Activated naive CD4-positive, alpha-beta T cell treated with anti-CD3 and anti-CD28 coated beads, Interleukin-2, amount 50 U/mL, for 16 hours (primary cell): ENCODE measurements at places on chromosomes 3 and 15.

DNA sequence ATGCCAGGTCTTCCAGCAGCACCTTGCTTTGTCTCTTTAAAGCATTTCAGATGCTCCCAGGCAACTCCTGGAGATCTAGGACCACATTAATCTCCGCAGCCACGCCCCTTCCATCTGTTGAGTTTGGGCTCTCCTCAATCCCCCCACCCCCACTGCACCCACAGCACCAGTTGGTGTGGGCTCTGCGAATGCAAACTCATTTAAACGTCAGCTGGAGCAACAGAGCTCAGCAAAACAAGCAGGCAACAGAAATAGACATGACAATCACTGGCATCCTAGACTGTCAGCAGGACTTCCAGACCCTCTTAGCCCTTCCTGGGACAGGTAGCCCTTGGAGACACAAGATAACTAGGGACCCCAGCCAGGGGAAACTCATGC lies 106.9 kb downstream of the LSM3 start:
- DNase-seq, result no peak

GRCh38 chr3:73663495-73663894 lies 38.8 kb upstream of the PDZRN3 start:
- no peak for DNase-seq

DNA sequence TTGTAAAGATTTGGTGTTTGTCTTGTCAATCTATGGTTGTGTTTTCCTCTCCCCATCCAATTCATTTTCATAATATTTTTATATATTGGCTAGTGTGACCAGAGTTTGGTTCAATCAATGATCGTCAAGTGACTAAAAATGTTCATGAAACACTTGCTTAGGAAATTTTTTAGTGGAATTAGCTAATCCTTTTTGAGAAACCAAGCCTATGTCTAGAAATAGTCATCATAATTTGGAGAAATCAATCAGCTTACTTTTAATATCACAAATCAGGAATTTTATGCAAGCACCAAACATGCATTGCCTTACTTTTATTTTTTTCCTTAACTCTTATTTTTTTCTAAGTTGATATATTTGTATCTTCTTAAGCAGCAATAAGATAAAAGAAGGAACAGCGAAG lies 403.1 kb upstream of the TBL1XR1 start:
- DNase-seq, result no peak

DNA sequence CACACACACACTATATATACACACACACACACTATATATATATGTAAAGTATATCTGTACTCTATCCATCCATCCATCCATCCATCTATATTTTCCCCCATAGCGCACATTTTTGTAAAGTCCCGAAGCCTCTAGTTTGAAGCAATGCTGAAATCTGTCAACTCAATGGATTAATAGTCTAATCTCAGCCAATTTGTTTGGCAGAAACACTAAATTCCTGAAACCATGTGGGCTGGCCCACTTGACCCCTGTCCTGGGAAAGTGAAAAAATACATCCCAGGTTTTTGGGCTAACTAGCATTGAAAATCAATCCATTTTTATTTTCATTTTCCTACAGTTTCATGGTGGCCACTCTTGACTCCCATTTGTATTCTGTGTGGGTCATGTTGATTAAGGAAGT lies 166.7 kb downstream of the SLCO3A1 start:
- no peak for DNase-seq

DNA sequence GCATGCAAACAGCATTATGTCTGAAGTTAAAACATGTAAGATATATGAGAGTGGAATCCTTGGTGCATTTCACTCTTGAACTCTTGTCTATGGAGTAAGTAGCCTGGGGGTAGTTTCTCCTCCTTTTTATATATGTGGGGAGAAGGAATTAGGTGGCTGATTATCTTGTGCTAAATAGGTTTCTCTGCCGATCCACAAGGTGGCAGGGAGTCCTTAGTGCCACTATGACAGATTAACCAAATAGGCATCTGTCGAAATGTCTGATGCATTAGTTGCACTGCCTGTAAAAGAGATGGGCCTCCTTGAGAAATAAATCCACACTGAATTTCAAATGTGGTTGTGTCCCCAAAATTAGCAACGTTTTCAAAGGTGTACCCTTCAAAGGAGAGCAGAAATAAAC lies 170.1 kb downstream of the CNTN4 start:
- DNase-seq, result no peak

DNA sequence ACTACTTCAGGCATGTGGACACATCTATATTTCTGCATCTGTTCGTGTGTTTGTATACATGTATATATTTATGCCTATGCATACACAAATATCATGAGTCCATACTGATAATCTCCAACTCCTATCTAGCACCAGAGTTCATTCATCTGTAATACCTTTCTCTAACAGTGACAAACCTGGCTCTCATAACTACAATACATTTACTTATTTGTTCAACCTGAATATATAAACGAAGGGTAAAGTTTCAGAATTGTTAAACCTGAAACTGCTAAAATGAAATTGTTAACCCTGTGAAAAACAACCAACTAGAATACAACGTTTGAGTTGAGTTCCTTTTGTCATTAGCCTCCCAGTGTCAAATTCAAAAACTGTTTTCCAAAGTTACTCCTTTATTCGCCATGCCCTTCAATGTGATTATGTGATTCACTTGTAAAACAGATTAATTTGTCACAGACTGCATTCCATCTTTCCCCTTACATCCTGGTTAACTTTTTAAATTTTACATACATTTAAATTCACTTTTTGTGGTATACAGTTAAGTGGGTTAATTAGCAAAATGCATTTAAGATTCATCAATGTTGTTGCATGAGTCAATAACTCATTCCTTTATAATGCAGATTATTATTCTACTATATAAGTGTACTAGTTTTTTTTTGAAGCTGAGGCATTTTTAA lies 58.5 kb downstream of the PIK3R4 start:
- DNase-seq, result no peak

DNA sequence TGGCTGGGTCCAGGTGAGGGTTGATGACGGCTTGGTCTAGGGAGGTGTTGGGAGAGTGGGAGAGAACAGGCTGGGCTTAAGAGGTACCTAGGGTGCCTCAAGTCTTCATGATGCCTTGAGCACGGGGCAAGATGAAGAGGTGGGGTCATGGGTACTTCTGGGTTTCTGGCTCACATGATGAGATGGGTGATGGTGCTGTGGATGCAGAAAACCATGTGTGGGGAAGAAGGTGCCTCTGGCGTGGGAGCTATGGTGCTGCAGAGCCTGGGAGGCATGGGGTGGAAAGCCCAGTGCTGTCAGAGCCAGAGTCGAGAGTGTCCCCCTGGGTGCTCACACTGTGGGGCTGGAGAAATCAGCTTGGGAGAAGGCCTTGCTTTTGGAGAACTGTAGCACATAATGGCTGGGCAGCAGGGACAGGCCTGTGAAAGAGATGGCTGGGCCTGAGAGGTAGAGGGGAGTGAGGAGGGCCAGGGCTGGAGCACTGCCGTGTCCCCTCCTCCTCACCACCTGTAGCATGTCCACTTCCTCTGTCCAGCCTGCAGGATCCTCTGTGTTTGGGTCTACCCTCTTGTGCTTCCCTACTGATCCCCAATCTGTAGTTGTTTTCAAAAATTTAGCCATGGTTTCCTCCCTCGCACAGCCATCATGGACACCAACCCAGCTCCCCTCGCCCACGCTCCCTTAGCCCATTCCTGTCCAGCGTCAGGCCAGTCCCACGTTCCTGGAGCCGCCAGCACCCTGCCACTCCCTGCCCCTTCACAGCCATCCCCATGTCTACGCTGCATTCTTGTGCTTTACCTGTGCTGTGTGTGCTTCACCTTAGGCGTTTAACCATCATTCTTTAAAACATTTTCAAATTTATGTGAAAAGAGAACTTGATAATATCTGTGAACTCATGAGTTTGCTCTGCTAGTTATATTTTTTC lies 132.0 kb downstream of the EEFSEC start:
- no peak for DNase-seq

DNA sequence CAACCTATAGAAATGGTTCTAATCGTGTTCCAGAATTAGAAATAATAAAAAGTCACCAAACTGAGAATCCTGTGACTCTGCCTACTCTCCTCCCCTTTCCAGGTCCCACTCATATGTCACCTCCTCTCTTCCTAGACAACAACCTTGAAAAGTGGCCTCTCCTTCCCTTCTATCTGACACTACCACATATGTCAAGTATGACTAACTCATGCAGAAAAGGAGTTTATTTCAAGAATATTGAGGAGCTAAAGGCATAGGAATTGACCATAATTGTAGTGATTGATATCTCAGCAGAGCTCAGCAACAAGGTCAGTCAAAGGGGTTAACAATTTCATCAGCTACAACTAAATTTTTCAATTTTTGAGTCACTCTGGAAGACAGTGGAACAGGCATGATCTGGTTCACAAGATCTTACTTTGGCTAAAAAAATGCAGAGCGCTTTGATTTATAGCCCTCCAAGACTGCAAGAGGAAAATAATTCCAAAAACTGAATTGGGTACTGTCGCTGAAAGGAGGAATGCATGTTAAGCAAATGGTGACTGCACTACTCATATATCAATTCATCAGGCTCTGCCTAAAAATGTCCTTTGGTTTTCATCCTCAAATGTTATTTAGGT lies 160.6 kb upstream of the ARHGEF26 start:
- no peak for DNase-seq

- DNase-seq, result no peak
Observed at GRCh38 chr3:122689587-122689986, 8.9 kb downstream of the PARP14 start.

DNA sequence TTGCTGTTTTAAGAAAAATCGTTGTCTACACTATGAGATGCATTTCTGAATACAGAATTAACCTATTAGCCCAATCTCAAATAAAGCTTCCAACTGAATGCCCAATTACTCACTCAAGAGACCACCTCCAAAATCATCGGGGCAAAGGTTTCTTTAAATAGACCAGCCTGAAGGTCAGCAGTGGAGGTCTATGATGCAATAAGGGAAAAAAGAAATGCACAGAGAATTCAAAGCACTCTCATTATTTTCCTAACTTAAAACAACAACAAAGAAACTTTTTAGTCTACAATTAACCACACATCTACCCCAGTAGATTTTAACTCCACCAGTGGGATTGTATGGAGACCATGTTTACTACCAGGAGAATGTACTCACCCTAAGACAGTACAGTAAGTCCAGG lies 657.7 kb upstream of the CCDC54 start:
- no peak for DNase-seq

DNA sequence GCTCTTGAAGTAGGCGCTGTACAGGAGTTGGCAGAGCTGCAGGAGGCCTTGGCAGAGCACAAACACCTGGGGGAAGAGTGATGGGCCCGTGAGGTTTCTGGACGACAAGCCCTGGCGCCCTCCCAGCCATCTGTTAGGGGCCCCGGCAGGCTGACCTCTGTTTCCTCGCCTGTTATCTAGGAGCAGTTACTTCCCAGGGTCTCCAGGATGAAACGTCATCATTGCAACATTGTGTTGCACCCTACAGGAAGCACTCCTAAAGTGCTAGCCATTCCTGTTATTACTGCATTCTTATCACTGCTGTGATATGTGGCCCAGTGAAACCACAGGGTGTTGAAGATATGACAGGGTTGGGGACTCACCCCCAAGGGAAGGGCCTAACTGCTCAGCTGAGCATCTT lies 50.2 kb downstream of the SLCO2A1 start:
- DNase-seq, result no peak

DNA sequence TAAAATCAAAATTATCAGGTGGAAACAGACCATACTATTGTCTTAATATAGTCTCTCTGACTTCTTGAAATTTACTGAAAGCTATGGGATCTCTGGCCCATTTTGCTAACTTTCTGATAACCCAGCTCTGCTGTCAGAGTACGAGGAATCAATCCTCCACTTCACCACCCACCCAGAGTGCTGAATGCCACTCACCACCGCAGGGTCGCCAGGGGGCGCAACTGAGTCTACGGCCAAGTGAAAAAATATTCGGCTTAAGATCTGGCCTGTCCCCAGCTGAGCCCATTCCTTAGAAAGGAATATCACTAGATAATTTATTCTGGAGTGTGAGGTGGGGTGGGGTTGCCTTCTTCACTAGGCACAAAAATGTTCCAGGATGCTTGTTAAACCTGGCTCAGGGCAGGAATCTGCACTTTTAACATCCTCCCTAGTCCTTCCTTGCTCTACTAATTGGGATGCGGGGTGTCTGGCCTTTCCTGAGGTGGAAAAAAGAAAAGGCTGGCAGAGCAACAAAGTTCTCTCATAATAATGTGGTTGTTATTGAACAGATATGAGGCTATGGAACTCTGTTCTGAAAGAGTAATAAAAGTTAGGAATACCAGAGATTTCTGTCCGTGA lies 520.6 kb downstream of the MFSD1 start:
- DNase-seq, result no peak

DNA sequence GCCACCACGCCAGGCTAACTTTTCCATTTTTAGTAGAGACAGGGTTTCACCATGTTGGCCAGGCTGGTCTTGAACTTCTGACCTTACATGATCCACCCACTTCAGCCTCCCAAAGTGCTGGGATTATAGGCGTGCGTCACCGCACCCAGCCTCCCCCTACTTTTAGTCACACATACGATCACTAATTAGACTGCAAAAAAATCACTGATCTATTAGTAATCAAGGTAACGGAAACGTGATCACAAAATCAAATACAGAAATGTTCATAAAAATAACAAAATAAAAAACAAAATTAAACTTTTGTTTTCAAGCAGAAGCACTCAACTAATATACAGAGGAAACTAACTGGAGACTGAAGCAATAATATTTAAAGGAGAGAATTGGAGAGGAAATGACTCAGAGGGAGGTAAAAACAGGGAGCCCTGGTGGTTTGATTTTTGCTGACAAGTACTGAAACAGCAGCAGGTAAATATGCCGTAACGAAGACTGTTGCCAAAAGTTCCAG lies 4.6 kb downstream of the WDR53 start:
- no peak for DNase-seq

- no peak for DNase-seq
Observed at GRCh38 chr3:115623044-115623868, at the start of gene GAP43. Gene GAP43 (plus strand): TSS chr3:115623510. CDS start chr3:115623690, 180 bp downstream.

DNA sequence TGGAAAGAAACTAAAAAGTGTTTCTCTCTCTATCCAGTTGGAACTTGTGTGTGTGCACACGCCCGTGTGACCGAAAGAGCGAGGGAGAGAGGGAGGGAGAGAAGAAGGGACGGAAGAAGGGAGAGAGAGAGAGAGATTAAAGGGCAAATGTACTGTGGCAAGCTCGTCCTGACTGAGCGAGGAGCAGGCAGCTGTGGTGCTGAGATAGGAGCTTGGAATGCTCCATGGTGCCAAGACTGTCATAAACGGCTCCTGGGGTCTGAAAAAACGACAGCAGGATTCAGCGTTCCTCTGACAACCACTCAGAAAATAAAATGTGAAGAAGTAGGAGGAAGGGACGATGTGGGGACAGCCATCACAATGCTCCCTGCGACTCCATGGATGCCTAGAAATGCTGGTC lies 276.0 kb downstream of the SV2B start:
- no peak for DNase-seq

GRCh38 chr15:66603301-66604179 lies 37.7 kb upstream of the LCTL start:
- DNase-seq, result peak; percentile 66

- no peak for DNase-seq
Observed at GRCh38 chr3:127730666-127731295, 58.0 kb downstream of the ABTB1 start.

- DNase-seq, result peak; percentile 66
Observed at GRCh38 chr3:128969993-128970739, 23.7 kb downstream of the CFAP92 start.

- DNase-seq, result no peak
Observed at GRCh38 chr3:48694610-48695392, 9.1 kb upstream of the NCKIPSD start.

- no peak for DNase-seq
Observed at GRCh38 chr3:10666621-10667020, 149.4 kb upstream of the SLC6A11 start.

GRCh38 chr3:13866041-13866965 lies 13.6 kb downstream of the WNT7A start:
- peak; percentile 50 for DNase-seq
